ENCODE measurements at places on chromosomes 5 and 9.

GRCh38 chr9:123339666-123340510 lies 16.1 kb upstream of the CRB2 start:
- no peak for DNase-seq

- no peak for DNase-seq
Observed at GRCh38 chr5:139761501-139761900, 34.1 kb upstream of the PSD2 start.

- no peak for DNase-seq
Observed at GRCh38 chr9:91186632-91187108, 175.0 kb downstream of the AUH start.

DNA sequence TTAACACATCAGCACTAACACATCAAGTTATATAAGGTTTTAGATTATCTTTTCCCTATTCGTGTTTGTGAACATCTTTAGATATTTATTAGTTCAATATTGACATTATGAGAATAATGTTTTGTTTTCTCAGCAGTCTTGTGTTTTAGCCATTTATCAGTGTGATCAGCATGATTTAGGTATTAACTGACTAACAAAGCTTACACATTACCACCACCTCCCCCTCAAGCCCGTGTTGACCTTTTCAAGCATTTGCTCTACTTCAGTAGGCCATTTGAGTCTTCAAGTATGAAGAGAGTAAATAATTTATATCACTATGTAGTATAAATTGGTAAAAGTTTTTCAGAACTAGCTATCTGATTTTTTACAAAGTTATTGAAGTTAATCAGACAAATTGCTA lies 6.9 kb downstream of the PBX3 start:
- DNase-seq: no peak

- DNase-seq: no peak
Observed at GRCh38 chr9:87656485-87656884, 69.4 kb upstream of the CTSL start.

DNA sequence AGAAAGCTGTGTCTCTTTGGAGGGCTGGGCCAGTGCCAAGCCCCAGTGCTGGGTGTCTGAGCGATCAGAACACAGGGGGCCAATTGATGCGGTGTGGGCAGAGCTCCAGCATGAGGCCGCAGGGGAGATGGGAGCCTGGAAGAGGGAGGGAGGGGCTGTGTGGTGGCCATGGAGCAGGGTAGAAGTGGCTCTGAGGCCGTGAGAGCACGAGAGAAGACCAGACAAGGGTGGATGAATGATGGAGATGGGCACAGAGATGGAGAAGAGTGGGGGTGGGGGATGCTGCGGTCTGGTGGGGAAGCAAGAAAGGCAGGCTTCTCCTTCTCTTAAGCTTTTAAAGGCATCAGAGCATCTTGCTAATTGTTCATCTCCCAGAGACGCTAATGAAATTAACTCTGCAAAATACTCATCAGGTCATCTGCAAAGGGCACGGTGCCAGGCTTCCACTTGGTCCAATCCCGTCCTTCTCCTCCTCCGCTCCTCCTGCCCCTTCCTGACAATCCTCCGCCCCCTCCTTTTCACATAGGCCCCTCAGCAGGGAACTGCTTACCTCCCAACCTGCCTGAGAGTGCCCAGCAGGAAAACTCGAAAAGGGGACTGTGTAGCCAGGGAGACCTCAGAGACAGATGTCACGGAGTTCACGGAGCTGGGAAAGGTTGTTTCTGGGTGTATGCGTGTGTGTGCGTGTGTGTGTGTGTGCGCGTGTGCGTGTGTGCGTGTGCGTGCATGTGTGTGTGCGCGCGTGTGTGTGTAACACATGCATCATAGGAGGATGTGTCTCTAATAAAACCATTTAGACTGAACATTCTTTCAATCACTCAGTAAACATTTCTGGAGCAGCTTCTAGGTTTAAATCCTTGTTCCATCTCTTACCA lies 7.1 kb upstream of the UNC5A start:
- peak; percentile 80 for DNase-seq

- DNase-seq: no peak
Observed at GRCh38 chr9:121153642-121154041, 48.0 kb downstream of the RAB14 start.

GRCh38 chr5:138935466-138935865 lies 60.3 kb upstream of the LRRTM2 start:
- no peak for DNase-seq

DNA sequence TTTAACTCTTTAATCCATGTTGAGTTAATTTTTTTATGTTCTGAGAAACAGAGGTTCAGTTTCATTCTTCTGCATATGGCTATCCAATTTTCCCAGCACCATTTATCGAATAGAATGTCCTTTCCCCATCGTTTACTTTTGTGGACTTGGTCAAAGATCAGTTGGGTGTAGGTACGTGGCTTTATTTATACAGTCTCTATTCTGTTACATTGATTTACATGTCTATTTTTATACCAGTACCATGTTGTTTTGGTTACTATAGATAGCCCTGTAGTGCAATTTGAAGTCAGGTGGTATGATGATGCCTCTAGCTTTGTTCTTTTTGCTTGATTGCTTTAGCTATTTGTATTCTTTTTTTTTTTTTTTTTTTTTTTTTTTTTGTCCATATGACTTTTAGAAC lies 462.0 kb downstream of the HTR1A start:
- DNase-seq: no peak

DNA sequence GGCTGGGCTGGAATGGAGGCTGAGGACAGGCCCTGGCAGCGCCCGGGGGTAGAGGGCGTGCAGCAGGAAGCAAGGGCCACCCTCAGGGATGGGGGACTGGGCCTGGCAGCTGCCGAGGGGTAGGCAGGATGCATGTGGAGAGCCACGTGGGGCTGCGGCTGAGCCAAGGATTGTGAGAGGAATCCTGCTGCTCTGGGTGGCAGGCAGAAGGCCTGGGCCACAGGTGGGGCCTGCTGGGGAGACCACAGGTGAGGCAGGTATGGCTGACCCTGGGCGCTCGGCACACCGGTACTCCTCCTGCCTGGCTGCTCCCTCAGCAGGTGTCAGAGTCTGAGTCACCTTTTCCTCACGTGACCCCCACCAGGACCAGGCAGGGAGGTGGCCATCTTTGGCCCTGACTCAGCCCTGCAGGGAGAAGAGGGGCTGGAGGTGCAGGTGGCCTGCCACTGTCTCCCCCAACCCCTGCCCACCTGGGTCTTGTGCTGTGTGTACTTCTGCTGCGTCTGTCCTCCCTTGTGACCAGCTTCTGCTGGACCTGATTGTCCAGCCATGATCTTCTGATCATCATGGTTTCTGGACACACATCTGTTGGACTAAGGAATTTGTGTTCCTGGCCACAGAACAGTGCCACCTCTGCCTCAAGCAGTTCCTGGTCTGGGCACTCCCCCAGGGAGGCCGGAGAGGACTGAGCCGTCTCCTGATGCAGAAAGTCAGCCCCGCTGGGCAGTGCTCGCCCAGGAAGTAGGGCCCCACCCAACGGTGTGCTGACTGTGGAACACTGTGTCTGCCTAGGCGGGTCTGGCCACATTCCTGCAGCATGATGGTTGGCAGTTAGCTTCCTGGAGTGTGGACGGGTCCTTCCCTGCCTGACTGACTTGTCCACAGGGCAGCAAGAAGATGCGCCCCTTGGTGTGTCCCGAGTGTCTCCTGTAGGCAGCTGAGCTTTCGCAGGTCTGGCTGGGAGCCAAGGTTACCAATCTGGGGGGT lies 6.4 kb downstream of the ARRDC1 start:
- no peak for DNase-seq

DNA sequence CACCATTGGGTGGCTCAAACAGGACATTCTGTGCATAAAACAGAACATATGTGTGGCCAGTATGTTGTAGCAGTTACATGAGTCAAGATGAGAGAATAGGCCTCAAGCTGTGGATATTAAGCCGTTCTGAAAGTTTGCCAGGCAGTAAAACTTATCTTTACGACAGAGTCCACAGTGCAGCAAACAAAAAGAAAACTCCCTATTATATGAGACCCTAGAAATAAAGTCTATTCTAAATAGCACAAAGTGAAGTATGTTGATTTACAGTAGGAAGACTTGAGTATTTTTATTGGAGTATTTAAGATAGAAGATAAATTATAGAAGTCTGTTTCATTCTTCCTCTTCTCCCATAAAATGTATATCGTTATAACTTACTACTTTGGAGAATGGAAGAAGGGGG lies 271.5 kb downstream of the ADGRV1 start:
- no peak for DNase-seq

DNA sequence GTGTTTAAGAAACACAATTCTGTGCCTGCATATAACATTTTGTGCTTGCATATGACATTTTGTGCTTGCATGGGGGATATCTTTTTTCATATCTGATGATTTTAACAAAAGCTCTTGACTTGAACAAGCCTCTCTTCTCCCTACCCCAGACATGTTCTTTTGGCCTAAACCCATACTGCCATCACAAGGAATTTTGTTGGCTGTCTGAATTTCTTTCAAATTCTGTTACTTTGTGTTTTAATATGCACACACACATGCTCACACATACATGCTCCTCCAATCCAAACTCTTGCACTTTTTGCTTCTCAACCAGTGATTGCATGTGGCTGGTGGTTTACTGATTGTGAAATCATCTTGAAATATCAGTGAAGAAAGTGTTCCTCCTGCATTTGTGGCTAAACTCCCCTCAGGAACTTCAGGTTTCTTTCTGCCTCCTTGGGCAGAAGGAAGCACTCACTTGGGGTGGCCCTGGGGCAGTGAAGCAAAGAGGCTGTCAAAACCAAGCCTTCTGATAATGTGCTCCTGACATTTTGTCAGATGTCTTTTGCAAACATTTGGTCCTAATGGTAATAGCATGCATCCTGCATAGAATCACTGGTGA lies 377.2 kb upstream of the KLF4 start:
- no peak for DNase-seq

DNA sequence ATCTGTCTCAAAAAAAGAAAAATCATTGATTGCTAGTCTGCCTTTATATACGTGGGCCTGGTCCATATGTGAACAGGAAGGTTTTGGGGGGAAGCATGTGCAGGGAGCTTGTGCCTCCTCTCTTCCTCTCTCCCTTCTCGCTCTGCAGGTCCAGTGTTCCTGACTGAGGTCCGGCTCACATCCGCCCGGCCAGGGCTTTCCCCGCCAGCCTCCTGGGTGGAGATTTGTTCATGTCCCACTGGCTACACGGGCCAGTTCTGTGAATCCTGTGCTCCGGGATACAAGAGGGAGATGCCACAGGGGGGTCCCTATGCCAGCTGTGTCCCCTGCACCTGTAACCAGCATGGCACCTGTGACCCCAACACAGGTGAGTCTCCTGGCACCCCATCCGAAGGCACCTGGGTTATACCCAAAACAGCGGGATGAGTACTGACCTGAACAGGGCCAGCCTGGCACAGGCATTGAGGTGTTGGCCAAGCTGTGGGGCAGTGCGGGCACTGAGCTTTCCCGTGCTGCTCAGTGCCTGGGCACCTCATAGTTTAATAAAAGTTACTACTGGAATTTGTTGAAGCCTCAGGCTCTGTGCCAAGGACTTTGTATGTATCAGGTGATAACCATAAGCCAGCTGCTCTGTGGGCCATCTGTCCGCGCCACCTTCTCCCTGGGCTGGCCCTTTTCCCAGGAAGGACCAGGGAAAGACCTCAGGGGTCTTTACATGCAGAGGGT lies 39.4 kb upstream of the AIF1L start:
- DNase-seq: no peak

DNA sequence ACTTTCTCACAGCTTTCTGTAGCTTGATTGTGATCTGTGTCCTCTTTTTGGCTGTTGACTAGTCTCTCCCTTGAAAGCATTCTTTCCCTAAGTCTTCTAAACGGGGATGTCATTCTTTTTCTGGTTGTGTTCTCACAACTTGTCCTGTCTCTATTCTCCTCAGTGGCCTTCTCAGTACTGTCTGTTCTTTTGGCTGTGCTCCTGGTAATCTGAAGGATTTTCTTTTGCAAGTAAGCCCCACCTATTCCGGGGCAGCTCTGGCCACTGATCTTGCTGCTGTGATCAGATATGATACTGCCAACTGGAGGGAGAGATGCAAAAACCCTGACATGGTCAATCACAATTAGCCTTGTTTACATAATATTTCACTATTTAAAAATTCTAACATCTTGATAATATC lies 172.2 kb downstream of the CDC42SE2 start:
- DNase-seq: no peak

DNA sequence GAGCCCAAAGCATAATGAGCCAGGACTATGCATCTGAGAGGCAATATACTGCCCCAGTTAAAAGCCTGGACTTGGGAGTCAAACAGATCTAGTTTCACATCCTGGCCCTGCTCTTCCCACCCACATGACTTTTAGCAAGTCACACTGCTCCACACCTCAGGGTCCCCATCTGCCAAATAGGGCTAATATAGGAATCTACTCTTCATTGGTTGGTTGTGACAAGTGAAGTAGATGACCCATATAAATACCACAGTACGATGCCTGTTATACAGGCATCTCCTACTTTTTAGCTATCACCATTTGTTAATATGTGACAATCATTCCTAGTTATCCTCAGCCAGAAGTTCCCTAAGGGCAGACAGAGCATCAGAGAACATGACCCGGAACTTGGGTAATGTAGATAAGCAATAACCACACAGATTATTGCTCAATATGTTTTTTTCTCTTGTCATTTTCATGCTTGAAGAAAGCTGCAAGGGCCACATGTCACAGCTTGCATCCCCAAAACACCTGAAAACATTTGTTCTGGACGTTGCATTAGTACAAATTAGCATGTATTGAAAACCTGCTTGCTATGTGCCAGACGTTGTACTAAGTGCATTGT lies 20.4 kb downstream of the ADAM19 start:
- no peak for DNase-seq

- no peak for DNase-seq
Observed at GRCh38 chr5:66302344-66302743, 158.2 kb downstream of the SREK1 start.

Measured in NCI-H1092 (cell line).